Sigmoid colon (tissue), 7 donors: ENCODE measurements at places on chromosomes 16 and 17. TPM values are rescaled to one million over a fixed set of nuclear protein-coding genes. Genes with fewer than 3 reads are reported as not detected.

GRCh38 chr17:41559548-41559947 lies 12.3 kb downstream of the KRT9 start:
- no peak for DNase-seq

- no peak for DNase-seq
Observed at GRCh38 chr16:84272740-84273320, 21.8 kb upstream of the WFDC1 start.

GRCh38 chr17:66353937-66354401 lies 51.6 kb downstream of the PRKCA start:
- no peak for DNase-seq

DNA sequence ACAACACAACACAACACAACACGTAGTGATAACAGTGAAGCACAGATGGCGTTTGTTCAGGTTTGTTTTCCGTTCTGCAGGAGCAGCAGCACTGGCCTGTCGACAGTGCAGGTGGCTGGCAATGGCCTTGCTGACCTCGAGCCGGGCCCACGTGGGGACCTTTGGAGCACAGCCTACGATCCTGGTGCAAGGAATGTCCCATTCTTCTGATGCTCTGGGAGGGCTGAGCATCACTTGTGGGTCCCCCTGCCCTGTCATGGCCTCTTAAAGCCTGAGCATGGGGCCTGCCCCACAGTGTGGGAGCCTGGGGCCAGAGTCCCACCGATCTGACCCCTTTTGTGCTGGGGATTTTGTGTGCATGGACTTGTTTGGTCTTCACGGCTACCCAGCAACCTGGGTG lies 6.8 kb downstream of the MAP2K3 start:
- DNase-seq: no peak

GRCh38 chr17:9123594-9124553 lies 102.6 kb downstream of the NTN1 start:
- DNase-seq: no peak

DNA sequence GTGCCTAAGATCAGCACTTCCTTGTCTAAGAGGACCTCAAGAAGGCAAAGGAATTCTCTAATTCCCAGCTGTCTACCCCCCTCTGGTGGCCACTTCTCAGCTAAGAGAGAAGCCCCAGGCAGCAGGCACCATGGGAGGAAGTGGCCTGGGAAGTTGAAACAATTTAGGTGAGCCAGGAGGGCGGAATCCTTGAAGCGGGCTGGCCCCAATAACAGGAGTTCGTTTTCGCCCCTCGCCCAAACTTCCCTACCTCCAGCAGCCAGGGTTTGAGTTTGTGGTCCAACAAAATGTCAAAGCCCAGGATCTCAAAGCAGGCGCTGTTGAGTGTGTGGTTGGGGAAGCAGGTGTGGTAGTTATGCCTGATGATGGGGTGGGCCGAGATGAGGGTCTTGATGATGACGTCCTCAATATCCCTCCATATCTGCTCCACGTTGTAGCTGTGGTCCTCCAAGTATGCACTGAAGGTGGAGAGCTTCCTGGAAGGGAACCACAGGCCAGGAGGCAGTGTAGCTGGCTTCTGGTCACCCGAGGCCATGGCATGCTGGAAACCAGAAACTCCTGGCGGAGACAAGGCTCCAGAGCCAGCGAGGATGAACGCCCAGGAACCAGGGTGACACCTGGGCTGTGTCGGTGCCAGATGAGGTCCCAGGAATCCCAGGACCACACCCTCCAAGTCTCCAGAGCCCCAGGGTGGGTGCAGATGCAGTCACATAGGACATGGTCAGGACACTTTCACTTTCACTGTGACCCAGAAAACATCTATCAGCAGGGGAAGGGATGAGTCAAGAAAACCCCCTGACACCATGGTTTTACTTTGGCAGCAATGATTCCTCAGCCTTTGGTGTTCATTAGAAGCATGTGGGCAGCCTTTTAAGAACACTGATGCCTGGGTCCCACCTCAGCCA lies 25.6 kb downstream of the TTLL6 start:
- DNase-seq: peak; percentile 86

GRCh38 chr17:26963163-26963503 lies 330.8 kb upstream of the WSB1 start:
- DNase-seq: no peak

- no peak for DNase-seq
Observed at GRCh38 chr17:68800751-68801150, 154.4 kb downstream of the ABCA8 start.

- DNase-seq: no peak
Observed at GRCh38 chr17:55177159-55177854, 87.5 kb upstream of the HLF start.

- no peak for DNase-seq
Observed at GRCh38 chr17:40306395-40306794, 2.6 kb upstream of the RARA start.

VTN gene
- 0.16 TPM for total RNA-seq

ODAD4 gene
- 1.6 TPM for total RNA-seq

ADAD2 gene
- total RNA-seq: not detected

CDK5R1 gene
- total RNA-seq: 1.1 TPM

MPV17L gene
- 8.9 TPM for total RNA-seq

DBF4B gene
- 4.6 TPM for total RNA-seq

KRT31 gene
- total RNA-seq: not detected
